ENCODE measurements at places on chromosomes 7 and 10. TPM values are rescaled to one million over a fixed set of nuclear protein-coding genes. Genes with fewer than 3 reads are reported as not detected.

The OR2A12 gene
- total RNA-seq: not detected

The ADAM22 gene
- total RNA-seq: not detected

The HOXA9 gene
- 29.9 TPM for total RNA-seq

The FOXI2 gene
- not detected for total RNA-seq

The PARP12 gene
- 24.9 TPM for total RNA-seq

The FEZF1 gene
- total RNA-seq: not detected

The WAC gene
- total RNA-seq: 32.6 TPM

The GNGT1 gene
- not detected for total RNA-seq

The BCAP29 gene
- total RNA-seq: 24.9 TPM

The CRHR2 gene
- total RNA-seq: not detected

The CYP3A4 gene
- total RNA-seq: not detected

The PRSS2 gene
- total RNA-seq: not detected
